Lung microvascular endothelial cell (primary cell): ENCODE measurements at places on chromosomes 1 and 21.

DNA sequence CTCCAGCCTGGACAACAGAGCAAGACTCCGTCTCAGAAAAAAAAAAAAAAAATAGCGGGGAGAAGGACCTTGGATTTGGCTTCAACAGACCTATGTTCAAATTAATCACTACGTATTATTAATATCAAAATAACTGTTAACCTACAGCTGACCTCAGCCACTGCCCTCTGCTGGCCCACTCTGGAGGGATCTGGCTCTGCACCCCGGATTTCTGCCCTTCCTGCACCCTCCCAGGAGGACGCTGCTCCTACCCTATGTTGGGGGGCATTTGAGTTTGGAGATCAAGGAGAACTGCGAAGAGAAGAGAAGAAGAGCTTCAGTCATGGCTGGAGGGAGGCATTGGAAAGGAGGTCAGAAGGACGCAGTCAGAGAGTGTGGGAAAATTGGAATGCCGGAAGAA, 96.7 kb downstream of the PSMG1 start:
- DNase-seq = no peak

DNA sequence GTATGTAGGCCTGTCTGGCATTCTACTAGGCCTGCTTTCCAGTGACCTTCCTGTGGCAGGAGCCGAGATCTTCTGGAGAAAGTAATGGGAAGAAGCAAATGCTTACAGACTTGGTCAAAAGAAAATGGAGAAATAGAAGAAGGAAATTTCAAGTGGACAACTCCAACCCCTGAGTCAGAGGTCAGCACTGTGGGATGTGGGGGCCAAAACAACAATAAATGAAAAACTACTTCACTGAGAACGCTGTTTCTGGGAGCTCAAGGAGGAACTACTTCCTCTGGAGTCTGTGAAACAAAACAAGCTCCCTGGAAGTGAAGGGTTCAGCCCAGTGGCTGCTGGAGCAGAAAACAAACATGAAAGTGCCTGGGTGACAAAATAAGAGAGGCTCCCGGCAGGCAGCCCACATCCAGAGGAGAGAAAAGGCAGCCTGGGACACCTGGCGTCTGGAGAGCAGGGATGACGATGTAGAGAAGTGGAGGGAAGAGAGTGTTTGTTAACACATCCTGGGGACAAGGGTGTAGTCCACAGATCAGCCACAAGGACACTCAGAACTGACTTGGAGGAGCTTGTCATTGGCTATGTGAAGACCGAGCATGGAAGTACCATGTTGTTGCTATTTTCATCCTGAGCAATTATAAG, 355.2 kb downstream of the SMYD3 start:
- DNase-seq = no peak

- DNase-seq = no peak
These were observed 133.8 kb downstream of the GLIS1 start for GRCh38 chr1:53605181-53605580.

- peak; percentile 20 for DNase-seq
These were observed 26.4 kb downstream of the FOXO6 start for GRCh38 chr1:41387667-41388091.

GRCh38 chr1:239706245-239706892, 320.0 kb downstream of the CHRM3 start:
- no peak for DNase-seq

GRCh38 chr1:63428815-63429214, 61.4 kb downstream of the ALG6 start:
- peak; percentile 19 for DNase-seq

DNA sequence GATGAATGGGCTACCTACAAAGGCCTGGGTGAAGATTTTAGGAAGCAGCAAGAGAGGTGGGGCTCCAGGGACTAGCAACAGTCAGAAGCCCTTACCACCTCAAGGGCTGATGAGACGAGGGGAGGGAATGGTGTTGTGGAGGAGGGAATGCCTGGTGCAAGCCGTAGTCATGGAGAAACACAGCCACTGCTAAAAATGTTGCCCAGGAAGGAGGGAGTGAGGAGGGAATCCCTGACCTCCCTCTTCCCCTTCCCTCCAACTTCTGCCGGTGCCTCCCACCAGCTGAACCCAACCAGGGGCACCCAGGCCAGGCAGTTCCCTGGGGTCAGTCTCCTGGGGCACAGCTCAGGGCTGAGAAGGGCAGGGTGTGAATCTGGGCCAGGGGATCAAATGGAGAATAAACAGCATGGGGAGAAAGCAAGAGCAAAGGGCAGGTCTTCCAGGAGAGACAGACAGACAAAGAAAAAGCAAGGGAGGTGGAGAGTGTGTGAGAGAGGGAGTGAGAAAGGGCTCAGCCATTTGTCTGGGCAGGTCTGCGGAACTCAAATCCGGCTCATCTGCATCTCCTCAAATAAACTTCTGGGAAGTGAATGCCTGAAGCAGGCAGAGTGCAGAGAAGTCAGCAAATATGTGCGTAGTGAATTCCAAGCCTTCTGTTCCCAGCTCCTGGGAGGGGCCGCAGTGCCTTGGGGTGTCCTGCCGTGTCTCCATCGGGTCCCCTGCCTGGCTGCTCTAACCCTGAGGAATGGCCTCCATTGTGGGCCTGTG, 27.1 kb upstream of the POU3F1 start:
- no peak for DNase-seq

DNA sequence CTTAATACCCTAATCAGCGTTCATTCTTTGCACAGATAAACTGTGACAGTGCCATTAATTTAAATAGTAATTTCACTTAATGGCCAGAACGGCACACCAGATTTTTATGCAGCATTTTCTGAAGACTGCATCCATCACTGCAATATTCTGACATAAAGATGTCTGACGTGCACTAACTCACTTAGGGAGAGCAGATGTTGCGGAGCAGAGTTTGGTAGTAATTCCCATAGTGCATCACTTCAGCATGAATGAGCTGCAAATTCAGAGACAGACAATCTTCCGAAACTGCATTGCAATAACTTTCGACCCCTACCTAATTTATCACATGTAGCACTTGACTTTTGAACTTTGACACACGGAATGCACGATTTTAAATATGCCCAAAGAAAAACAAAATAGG, 225.3 kb downstream of the KCTD3 start:
- no peak for DNase-seq

GRCh38 chr21:14697769-14698168, 151.7 kb upstream of the SAMSN1 start:
- no peak for DNase-seq

- DNase-seq = no peak
These were observed 599.6 kb downstream of the PTPRU start for GRCh38 chr1:29835874-29836273.

DNA sequence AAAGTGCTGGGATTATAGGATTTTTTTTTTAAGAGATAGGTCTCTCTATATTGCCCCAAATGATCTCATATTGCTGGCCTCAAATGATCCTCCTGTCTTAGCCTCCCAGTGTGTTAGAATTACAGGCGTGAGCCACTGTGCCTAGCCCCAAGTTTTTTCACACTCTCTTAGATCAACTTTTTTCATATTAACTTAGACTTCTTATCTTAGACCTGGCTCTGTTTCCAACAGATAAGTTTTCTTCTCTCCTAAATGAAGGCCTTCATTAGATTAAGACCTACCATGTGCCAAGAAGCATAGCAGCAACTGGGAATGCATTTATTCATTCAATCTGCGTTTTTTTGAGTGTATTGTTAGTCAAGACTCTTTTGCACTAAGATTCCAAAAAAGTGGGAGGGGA, 20.2 kb upstream of the HTR1D start:
- no peak for DNase-seq

- no peak for DNase-seq
These were observed 66.1 kb downstream of the ZNF644 start for GRCh38 chr1:90955769-90956168.

GRCh38 chr1:77308889-77309621, 27.2 kb downstream of the AK5 start:
- peak; percentile 36 for DNase-seq

GRCh38 chr1:26391450-26391849, 18.9 kb upstream of the ZNF683 start:
- DNase-seq = peak; percentile 69

GRCh38 chr1:26220199-26220912, 13.6 kb upstream of the CEP85 start:
- DNase-seq = no peak

DNA sequence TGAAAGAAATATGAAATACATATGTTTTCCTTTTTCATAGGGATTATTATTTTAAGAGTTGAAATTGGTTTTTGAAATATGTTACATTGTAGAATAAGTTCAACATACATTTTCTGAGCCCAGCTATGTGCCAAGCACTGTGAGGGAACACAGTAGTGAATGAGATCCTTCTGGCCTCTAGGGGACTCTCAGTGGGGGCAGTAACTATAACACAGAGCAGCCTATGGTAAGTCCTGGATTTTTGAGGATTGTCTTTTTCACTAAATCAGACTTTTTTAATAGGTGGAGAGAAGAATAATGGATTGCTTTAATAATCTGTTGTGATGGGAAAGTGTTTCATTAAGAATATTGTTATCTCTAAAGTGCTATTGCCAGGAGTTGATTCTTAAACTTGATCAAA, 2.4 kb downstream of the DNAJC6 start:
- no peak for DNase-seq

DNA sequence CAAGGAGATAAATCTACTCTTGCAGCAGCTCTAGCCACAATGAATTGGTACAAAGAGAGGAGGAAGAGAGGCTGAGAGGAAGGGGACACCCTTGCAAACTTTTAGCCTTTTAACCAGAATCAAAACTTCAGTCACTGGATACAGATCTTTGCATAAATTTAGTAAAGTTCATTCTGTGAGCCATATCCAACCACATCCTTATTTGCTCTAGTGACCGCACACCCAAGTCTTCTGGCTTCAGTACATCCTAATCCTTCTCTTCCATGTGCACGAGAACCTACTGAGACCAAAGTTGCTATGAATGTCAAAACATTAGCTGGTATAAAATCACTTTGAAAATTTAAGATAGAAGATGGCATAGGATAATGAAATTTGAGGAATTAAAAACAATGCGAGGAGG, 21.9 kb upstream of the PLD5 start:
- DNase-seq = no peak

DNA sequence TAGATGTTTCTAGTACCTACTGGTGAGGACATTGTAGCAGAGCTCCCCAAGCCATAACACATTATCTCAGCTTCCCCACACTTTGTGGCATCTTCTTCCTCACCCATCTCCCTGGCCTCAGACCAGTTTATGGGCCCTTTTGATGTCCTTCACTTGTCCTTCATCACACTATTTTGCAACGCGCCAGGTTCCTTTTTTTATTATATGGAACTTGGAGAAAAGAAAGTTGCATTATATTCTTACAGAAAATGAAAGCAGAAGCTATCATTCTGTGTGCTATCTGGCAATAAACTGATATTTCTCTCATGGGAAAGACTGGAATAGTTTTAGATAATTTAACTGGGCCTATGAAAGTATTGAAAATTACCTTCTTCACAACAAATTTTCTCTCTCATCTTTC, 196.9 kb upstream of the ETV3 start:
- DNase-seq = no peak

- no peak for DNase-seq
These were observed 44.4 kb downstream of the TRMT1L start for GRCh38 chr1:185112356-185112755.

DNA sequence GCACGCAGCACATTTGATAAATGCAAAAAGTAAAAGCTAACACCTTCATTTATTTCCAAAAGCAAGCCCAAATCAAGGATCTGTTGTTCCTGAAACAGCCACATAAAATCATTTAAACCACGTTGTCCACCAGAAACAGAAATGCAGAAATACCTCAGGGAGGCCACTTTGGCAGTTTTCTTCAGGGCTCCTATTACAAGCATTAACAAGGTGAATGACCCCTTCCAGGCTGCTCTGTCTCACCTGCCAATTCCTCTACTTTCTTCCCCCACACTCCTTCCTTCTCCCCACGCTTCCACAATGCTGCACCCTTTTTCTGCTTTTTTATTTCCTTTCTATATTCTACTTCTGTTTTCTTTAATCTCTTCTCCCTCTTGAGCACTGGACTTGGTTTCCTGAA, 55.0 kb upstream of the PTGFRN start:
- DNase-seq = no peak
